T-helper 2 cell (primary cell): ENCODE measurements at places on chromosomes 1 and 21.

- DNase-seq = no peak
Measured at GRCh38 chr1:223702735-223703667, 9.3 kb upstream of the CAPN2 start.

- DNase-seq = no peak
Measured at GRCh38 chr1:85502625-85503083, 37.7 kb upstream of the DDAH1 start.

- DNase-seq = no peak
Measured at GRCh38 chr1:153768316-153769181, 6.7 kb upstream of the SLC27A3 start.

GRCh38 chr1:113194846-113195830 is 122.1 kb downstream of the LRIG2 start:
- no peak for DNase-seq

GRCh38 chr1:166167572-166167925 is 748 bp upstream of the FAM78B start:
- no peak for DNase-seq

- DNase-seq = no peak
Measured at GRCh38 chr1:244422174-244422573, 29.5 kb downstream of the ADSS2 start.

DNA sequence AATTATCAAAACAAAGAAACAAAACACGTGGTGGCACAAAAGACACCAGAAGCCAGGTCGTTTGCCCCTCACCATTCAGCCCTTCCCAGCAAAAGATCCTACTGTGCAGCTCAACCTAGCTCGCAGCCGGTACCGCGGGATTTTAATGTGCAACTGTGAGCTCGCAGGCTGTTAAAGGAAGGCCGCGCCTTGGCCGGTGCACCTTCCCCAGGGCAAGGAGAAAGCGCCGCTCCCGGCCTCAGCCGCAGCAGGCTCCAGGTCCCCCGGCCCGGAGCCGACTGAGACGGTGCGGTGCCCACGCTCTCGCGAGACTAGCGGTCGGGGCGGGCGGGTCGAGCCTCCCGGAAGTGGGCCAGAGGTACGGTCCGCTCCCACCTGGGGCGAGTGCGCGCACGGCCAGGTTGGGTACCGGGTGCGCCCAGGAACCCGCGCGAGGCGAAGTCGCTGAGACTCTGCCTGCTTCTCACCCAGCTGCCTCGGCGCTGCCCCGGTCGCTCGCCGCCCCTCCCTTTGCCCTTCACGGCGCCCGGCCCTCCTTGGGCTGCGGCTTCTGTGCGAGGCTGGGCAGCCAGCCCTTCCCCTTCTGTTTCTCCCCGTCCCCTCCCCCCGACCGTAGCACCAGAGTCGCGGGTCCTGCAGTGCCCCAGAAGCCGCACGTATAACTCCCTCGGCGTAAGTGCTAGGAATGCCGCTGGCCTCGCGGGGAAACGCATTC is at the start of gene AGL:
Gene AGL, plus strand, starts transcription at position 618 of the 715 bp plus-strand sequence. CDS start 682 bp downstream, outside the sequence.
- peak; percentile 84 for DNase-seq

GRCh38 chr1:58803858-58804257 is 20.0 kb upstream of the JUN start:
- DNase-seq = no peak

- no peak for DNase-seq
Measured at GRCh38 chr1:212359794-212360479, 54.7 kb downstream of the PACC1 start.

GRCh38 chr1:91712981-91713841 is 172.7 kb downstream of the TGFBR3 start:
- DNase-seq = no peak

DNA sequence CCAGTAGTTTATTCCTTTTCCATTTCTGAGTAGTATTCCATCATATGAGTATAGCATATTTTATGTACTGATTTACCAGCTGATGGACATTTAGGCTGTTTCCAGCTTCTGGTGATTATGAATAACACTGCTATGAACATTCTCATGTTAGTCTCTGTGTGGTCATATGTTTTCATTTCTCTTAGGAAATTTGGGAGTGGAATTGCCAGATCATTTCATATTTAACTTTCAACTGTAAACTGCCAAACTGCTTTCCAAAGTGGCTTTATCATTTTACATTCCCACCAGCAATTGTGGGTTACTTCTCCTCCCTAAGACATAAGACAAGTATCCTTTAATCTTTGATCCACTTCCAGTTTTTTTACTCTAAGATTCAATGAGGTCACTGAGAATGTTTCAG is 85.7 kb upstream of the RALGPS2 start:
- DNase-seq = no peak

- DNase-seq = no peak
Measured at GRCh38 chr1:212633161-212633560, 24.6 kb downstream of the ATF3 start.

- DNase-seq = no peak
Measured at GRCh38 chr1:173871091-173871490, 2.9 kb downstream of the ZBTB37 start.

GRCh38 chr1:117825414-117825813 is 104.0 kb downstream of the GDAP2 start:
- no peak for DNase-seq

DNA sequence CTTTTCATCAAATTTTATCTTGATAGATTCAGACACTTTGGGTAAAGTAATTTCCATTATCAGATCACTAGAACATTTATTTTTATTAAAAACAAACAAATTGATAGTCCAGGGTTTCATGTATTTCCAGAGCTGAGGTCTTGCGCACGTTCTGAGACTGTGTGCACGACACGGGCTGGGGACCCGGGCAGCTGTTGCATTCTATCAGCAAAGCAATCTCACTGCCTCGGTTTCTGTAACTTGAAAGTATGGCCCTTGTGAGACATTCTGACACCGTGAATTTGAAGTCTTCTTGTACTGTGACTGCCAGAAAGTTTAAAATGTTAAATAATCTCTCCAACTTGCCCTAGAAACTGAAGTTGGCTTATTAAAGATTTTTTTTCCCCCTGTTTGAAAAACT is 746.9 kb upstream of the ADGRL2 start:
- DNase-seq = no peak

- no peak for DNase-seq
Measured at GRCh38 chr1:198903203-198903602, 264.4 kb downstream of the PTPRC start.

- no peak for DNase-seq
Measured at GRCh38 chr1:190226006-190226405, 251.7 kb downstream of the BRINP3 start.

DNA sequence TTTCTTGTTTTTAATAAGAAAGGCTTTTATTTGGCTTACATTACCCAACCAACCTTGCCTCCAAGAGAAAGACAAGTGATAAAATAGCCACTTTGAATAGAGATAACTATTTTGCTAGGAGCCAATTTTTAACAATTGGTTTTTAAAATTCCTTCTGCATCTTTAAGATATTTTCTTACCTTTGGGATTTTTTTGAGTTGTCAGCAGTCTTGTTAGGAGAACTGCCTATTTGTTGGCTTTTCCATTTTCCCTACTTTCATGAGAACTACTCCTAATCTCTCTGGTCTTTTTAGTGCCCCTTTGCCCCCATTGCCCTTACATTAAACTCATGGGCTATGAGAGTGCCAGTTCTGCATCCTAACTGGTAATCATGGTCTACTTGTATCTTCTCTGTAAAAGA is 38.1 kb upstream of the EPS15 start:
- DNase-seq = no peak

- DNase-seq = no peak
Measured at GRCh38 chr1:221045842-221046831, 166.9 kb downstream of the HLX start.

DNA sequence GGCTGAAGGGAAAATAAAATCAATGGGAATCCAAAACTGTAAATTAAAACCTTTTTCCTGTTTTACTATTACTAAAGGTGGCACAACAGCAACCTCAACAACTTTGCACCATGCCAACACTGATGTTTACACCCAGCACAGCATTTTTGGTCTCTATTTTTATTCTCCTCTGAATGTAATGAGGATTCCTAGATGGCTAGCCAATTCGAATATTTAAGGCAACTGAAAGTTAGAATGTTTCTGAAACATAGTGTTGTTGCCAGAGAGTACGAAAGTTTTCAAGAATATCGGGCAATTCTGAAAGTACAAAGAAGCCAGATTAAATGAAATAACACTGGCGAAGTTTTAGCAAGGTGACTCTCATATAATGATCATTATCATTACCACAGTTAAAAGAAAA is 40.7 kb downstream of the CHODL start:
- no peak for DNase-seq

- no peak for DNase-seq
Measured at GRCh38 chr1:228827019-228827418, 91.7 kb downstream of the RHOU start.

GRCh38 chr1:32962248-32962896 is 2.2 kb downstream of the RNF19B start:
- DNase-seq = peak; percentile 23

- no peak for DNase-seq
Measured at GRCh38 chr1:184661801-184662200, 92.9 kb downstream of the EDEM3 start.

DNA sequence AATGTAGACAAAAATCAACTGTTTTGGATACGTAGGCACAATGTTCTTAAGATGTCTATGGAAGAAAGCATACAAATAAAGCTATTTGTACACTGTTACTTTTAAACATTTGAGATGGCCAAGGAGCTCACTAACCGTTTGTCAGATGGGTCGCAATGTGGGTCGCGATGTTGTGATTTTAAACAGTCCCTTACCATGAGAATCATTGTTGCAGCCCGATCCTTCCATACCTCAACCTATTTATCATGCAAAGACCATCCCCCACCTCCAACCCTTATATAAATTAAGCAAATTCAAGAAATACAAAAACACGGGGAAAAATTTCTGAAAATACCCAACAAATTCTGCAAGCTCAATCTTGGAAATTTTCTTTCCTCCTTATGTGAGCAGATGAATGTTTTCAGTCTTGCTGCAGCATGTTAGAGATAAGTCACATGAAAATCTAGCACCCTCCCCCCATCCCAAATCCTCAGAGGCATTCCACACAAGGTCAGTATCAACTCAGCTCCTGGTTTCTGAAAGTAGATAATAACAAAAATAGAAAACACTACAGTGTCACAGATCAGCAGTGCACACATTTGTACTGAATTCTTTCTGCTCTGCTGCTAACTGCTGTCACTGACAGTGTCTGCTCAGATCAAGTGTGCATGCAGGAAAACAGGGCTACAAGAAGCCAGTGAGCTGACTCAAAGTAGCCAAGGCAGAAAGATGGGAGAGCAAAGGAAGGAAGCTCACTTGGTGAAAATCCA is 92.9 kb upstream of the TTC39A start:
- DNase-seq = no peak

DNA sequence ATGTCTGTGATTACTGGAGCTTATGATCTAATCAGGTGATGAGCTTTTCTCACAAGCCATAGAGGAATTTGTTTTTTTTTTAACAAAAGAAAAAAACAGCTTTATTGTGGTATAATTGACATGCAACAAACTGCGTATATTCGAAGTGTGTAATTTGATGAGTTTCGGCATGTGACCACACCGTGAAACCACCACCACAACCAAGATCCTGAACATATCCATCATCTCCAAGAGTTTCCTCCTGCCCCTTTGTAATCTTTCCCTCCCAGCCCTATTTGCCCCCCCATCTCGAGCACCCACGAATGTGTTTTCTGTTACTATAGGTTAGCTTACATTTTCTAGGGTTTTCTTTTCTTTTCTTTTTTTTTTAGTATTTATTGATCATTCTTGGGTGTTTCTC is 4.7 kb downstream of the PGBD2 start:
- no peak for DNase-seq

DNA sequence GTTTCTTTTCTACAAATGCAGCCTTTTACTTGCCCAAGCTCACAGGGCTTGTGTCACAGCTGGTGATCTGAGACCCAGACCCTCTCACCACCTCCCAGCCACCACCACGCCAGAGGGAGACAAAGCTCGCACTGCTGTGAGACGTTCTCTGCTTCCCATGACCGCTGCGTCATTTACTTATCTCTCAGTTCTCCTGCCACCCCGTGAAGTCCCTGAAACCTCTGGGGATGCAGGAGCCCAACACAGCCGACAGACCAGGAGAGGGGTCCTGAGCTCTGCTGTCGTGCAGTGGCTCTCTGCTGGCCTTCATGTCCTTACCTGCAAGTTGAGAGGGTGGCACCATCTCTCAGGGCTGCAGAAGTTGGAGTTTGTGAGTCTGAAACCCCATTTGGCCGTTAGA is 77.7 kb downstream of the SLC16A1 start:
- DNase-seq = no peak

DNA sequence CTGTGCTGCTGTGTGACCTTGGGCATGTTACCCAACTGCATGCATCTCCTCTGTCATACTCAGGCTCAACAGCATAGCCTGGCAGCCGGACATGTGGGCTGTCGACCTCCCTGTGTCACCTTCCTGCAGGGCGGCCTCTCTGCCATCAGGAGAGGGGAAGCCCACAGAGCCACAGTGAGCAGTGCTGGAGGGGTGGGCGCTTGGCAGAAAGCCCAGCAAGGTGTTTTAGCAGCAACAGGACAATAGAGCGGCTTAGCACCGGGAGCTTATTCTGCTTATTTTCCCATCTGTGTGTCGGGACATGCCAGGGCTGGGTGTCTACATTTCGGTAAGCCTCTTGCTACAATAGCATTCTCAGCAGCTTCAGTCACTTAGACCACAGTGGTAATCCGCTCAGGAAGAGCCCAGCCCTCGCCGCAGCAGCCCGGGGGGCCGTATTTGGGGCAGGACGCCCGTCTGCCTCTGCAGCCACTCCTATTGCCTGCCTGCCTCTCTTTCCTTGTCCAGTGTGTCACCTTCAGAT is 22.8 kb upstream of the CDK18 start:
- DNase-seq = no peak

GRCh38 chr1:115142616-115143015 is 53.3 kb upstream of the TSPAN2 start:
- no peak for DNase-seq

GRCh38 chr1:15610167-15610566 is 7.1 kb upstream of the DDI2 start:
- no peak for DNase-seq

GRCh38 chr1:87826681-87827251 is 498.1 kb downstream of the LMO4 start:
- peak; percentile 26 for DNase-seq
